ENCODE measurements at places on chromosomes 7 and 10. TPM values are rescaled to one million over a fixed set of nuclear protein-coding genes. Genes with fewer than 3 reads are reported as not detected.

Gene HPSE2
- total RNA-seq: 0.30 TPM

Gene STEAP4
- total RNA-seq: under 0.01 TPM

Gene SGCE
- 25.8 TPM for total RNA-seq

Gene SEC31B
- 3.2 TPM for total RNA-seq
